Sigmoid colon (tissue), 7 donors: ENCODE measurements at places on chromosomes 3 and 15. TPM values are rescaled to one million over a fixed set of nuclear protein-coding genes. Genes with fewer than 3 reads are reported as not detected.

The PRR20G gene
- not detected for total RNA-seq

The MINAR1 gene
- total RNA-seq = 0.14 TPM

The PTH1R gene
- total RNA-seq = 7.5 TPM

The UQCC5 gene
- total RNA-seq = 0.54 TPM

The SEMA5B gene
- total RNA-seq = 0.68 TPM
